Activated T-cell treated with anti-CD3 and anti-CD28 coated beads for 4 hours (primary cell): ENCODE measurements at places on chromosomes 2 and 18.

GRCh38 chr2:55169915-55170314 is 62.2 kb downstream of the CLHC1 start:
- no peak for DNase-seq

DNA sequence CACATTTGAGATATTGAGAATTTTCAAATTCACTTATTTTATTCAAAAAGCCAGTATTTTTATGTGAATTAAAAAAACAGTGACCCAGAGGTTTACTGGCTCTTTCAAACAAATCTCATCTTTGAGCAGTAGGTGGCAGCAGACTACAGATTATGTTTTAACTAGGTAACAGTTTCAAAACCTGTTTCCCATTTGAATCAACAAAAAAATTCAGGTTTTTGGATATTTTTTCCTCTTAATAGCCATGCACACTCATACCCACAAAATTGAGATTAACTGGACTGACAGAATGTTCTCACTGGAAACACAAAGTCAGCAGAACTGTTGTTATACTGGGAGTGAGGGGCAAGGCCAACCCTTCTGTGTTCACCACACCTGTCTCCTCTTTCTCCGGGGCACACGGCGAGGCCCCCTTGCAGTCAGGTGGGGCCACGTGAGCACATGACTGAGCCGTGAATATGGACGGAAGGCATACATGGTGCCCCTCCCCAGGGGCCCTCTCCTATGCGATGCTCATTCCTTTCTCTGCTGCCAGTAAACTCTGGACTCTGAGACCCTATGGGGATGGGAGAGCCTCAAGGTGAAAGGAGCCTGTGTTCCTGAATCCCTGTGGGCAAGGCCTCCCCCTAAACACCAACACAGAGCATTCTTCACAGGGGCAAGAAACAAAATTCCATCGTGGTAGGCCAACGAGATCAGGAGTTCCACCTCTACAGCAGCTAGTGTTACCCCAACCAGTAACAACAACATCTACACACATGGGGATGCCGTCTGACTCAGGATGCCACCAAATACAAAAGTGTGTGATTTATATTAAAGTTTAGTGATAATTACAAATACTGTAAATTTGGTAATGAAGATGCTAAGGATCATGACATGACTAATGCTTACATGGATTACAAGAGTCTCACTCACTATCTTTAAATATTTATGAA is 80.4 kb downstream of the LPIN2 start:
- DNase-seq: peak; percentile 49

- no peak for DNase-seq
Observed at GRCh38 chr2:218953366-218953954, 6.0 kb upstream of the CDK5R2 start.

DNA sequence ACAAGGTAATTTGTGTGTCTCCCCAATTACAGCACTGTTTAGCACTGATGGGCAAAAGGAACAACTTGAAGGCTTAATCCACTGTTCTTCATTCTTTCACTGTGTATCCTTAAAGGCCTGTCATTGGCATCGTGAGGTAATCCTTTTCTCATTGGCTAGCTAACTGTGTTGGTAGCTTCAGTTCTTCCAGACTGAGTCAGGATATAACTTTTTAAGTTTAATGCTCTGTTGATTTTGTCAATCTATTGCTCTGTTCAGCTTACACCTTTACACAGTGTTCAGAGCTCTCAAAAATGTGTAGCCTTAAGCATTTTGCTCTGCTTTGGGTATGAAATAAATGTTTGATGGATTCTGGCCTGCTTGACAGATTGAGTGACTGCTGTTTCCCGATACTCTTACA is 148.2 kb downstream of the KIAA1328 start:
- no peak for DNase-seq

- no peak for DNase-seq
Observed at GRCh38 chr2:237480988-237481525, 6.0 kb upstream of the MLPH start.

DNA sequence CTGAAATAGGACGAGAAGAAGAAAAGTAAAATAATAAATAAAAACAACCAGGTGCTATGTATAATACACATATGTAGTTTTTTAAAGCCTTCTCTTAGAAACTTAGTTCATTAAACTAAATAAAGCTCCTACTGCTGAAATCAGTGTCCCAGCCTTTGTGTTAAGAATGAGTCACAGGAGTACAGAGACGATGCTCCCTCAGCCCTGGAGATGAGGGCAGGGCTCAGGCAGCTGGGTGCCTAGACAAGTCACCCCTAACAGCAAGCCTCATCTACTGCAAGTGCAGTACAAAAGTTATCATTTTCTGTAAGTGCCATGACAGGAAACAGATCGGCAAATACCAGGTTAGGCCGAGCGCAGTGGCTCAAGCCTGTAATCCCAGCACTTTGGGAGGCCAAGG is 18.2 kb downstream of the KIDINS220 start:
- DNase-seq: no peak
